CD4-positive, CD25-positive, alpha-beta regulatory T cell (primary cell): ENCODE measurements at places on chromosomes 7 and 10. TPM values are rescaled to one million over a fixed set of nuclear protein-coding genes. Genes with fewer than 3 reads are reported as not detected.

Gene GIMAP7
- polyA plus RNA-seq = 1,084 TPM

Gene SPDYE11
- not detected for polyA plus RNA-seq

Gene RPEL1
- not detected for polyA plus RNA-seq

Gene ZNF485
- polyA plus RNA-seq = 1.4 TPM

Gene HELLS
- 9.6 TPM for polyA plus RNA-seq

Gene MYH16
- not detected for polyA plus RNA-seq

Gene PRR15
- polyA plus RNA-seq = not detected

Gene TCTN3
- 42.5 TPM for polyA plus RNA-seq

Gene MET
- polyA plus RNA-seq = not detected

Gene CELF2
- 162 TPM for polyA plus RNA-seq

Gene TET1
- 1.6 TPM for polyA plus RNA-seq

Gene CCZ1B
- polyA plus RNA-seq = 41.8 TPM

Gene INHBA
- polyA plus RNA-seq = not detected

Gene CALML5
- not detected for polyA plus RNA-seq

Gene NPFFR1
- polyA plus RNA-seq = not detected

Gene TRPV5
- not detected for polyA plus RNA-seq

Gene OGDHL
- polyA plus RNA-seq = not detected

Gene UBTD1
- 2.2 TPM for polyA plus RNA-seq

Gene HMX2
- polyA plus RNA-seq = not detected

Gene NEURL1
- 0.87 TPM for polyA plus RNA-seq

Gene FZD1
- polyA plus RNA-seq = 0.06 TPM

Gene BHLHA15
- not detected for polyA plus RNA-seq

Gene TSPAN15
- 3.4 TPM for polyA plus RNA-seq
